ENCODE measurements at places on chromosomes 7 and 10.
A peak's percentile ranks its signal among the peaks of the same experiment; 100 is the strongest.

- no peak for DNase-seq
Measured at GRCh38 chr7:80014511-80014910, 120.1 kb upstream of the GNAI1 start.

DNA sequence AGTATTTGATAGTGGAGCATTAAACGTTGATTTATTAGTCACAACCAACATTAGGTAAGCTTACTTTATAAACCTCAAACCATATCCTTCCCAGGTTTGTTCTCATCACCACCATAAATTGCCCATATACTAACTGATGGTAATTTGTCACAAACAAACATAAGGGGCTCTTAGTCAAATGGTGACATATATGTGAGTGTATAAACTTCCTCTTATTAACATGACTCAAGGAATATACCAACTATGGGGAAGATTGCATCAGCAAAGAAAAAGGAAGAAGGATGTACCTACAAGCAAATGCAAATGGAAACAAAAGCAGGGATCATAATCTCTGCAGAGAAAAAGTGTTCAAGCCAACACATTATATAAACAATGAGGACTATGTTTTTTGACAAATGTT, 418.2 kb upstream of the AKR1E2 start:
- DNase-seq: peak; percentile 44

- DNase-seq: no peak
Measured at GRCh38 chr10:96712662-96713271, 7.5 kb downstream of the PIK3AP1 start.

GRCh38 chr10:2611603-2612002, 455.7 kb upstream of the PFKP start:
- no peak for DNase-seq

DNA sequence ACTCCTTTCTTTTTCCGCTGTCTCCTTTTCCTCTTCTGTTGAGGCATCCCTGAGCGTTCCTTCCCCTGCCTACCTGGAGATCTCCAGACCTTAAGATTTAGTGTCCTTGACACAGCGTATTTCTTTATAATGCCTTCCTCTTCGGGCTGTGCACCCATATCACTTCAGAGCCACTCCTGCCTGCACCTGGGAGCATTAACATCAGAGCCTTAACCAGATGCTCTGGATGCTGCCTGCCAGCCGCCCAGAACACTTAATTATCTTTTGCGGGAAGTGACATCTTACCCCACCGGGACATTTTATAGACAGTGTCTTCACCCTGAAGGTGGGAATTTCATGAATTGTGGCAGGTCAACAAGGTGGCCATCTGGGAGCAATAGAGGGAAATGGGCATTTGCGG, 24.2 kb downstream of the UBTD1 start:
- DNase-seq: no peak

DNA sequence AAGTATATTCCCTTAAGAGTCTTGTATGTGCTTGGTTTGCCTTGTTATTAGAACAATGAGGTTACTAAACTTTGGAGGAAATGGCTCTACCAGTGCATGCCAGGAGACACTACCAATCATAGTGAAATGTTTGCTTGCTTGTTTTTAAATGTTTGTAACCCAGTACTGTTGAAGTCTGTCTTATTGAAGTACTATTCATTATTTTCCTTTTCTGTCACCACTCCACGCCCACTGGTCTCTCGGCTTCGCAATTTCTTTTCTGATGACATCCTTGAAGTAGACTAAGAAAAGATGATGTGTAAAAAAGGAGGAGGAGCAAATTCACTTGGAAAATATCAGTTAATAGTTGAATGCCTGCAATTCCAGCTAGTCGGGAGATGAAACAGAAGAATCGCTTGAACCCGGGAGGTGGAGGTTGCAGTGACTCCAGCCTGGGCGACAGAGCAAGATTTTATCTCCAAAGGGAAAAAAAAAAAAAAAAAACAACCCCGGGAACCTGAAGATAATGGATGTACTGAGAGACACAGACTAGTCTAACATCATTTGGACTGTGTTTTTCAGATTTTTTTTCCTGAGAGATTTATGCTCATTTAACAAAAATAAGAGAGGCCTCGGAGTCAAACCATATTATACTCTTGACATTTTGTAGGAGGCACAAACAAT, 959.4 kb downstream of the PCDH15 start:
- DNase-seq: no peak

- no peak for DNase-seq
Measured at GRCh38 chr10:124693801-124694416, 50.3 kb downstream of the FAM53B start.

DNA sequence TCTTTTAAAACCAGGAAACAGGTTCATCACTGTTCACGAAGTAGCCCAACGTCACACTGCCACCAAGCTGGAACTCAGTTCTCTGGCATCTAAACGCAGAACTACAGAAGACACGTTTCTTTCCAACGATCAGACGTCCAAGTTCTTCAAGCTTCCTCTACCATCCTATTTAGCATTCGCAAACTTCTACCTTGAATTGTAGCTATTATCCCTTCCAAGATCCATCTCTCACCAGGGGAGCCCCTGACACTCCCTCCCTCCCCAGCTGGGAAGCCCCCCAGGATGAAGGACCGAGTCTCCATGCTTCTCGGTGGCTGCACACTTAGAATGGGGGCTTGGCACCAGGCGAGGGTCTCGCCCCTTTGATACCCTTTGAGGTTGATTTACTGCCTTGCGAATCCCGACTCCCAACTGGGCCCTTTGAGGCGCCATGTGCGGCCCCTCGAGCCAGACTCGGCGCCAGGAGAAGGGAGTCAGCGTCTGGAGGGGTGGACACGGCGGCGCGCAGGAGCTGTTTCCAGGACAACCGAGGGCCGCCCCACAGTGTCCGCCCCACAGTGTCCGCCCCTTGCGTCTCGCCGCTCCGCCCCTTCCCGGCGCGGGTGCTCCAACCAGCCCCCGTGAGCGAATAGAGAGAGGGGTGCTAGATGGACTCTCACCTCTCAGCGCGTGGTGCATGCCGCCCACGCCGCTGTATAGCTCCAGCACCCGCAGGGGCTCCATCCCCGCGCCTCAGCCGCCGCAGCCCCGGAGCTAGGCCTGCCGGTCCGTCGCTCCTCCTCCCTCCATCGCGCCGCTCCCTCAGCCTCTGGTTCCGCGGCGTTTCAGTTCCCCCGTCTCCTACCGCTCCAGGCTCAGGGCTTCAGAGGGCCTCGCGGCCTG, at the start of gene TRDMT1:
TRDMT1 (minus strand) TSS at position 761 of the 882 bp plus-strand sequence; CDS start at position 723, 38 bp downstream.
- peak; percentile 83 for DNase-seq

DNA sequence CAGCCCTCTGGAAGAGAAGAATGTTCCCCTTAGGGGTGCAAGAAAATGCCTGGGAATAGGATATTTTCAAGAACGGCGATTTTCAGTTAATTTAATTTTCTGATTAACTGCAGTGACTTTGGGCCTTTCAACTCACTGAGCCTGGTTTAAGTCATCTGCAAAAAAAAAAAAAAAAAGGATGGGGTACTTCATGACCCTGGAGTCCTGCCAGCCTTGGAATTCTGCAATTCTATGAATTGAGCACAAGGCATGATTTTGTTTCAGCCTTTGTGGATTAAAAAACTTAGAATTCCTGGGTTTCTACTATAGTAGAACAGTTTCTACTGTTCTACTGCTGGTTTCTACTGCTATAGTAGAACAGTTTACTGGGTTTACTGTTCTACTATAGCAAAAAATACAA, 58.3 kb upstream of the CALD1 start:
- no peak for DNase-seq

GRCh38 chr10:113557424-113557862, 4.6 kb downstream of the HABP2 start:
- DNase-seq: no peak

DNA sequence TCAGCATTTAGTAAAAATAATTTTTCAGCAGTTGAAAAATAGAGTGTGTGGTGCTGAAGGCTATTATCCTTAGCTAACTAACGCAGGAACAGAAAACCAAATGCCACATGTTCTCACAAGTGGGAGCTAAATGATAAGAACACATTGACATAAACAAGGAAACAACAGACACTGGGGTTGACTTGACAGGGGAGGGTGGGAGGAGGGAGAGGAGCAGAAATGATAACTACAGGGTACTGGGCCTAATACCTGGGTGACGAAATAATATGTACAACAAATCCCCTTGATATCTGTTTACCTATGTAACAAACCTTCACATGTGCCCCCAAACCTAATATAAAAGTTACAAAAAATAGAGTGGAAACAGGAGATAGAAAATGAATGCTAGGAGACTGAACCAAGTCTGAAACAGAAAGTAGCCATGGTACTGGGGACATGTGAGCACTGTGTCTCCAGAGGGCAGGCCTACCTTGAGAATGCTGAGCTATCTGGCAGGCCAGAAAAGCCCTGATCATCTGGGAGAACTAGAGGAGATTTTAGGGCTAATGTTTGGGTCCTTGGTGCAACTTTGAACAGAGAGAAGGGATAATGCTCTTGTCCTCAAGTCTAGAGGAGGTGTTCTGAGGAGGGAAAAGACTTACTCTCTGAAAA, 4.7 kb upstream of the EFCAB10 start:
- DNase-seq: no peak

GRCh38 chr7:34385384-34385783, 272.6 kb upstream of the NPSR1 start:
- DNase-seq: no peak

- peak; percentile 59 for DNase-seq
Measured at GRCh38 chr10:70518695-70519094, 40.1 kb downstream of the PALD1 start.

GRCh38 chr7:140041659-140042385, 20.9 kb downstream of the PARP12 start:
- DNase-seq: no peak

GRCh38 chr10:12422189-12422588, 72.8 kb downstream of the CAMK1D start:
- DNase-seq: no peak

DNA sequence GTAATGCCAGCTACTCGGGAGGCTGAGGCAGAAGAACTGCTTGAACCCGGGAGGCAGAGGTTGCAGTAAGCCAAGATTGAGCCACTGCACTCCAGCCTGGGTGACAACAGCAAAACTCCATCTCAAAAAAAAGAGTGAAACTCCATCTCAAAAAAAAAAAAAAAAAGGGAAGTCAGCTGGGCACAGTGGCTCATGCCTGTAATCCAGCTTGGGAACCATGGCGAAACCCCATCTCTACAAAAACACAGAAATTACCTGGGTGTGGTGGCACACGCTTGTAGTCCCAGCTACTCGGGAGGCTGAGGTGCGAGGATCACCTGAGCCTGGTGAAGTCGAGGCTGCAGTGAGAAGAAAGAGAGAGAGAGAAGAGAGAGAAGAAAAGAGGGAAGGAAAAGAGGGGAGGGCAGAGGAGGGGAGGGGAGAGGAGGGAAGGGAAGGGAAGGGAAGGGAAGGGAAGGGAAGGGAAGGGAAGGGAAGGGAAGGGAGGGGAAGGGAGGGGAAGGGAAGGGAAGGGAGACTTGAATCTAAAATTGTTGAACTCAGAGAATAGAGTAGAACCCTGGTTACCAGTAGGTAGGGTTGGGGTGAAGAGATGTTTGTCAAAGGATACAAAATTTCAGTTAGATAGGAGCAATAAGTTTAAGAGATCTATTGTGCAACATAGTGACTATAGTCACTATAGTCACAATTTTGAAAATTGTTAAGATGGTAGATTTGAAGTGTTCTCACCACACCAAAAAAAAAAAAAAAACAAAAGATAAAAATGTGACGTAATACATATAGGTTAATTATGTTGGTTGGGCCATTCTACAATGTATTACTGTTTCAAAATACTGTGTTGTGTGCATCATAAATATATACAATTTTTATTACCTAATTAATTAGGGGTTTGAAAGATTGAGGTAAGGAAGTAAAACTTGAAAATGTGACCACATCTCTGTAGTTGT, 2.5 kb downstream of the SLC16A9 start:
- DNase-seq: no peak

DNA sequence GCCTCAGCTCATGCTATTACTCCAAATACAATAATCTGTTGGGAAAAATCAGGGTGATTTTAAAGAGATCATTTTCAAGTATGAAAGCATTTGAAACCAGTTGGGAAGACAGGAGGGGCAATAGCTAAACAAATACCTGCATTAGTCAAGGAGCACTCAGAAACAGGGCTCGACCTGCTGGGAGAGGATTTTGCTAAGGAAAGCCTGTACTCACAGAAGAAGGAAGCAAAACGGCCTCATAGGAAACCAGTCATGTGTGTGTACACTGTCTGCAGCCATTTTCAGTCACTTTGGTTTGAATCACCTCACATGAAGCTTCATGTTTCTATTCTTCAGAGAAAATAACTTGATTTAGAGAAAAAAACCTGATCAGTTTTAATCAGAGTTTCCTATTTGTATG, 38.6 kb downstream of the FZD1 start:
- no peak for DNase-seq

DNA sequence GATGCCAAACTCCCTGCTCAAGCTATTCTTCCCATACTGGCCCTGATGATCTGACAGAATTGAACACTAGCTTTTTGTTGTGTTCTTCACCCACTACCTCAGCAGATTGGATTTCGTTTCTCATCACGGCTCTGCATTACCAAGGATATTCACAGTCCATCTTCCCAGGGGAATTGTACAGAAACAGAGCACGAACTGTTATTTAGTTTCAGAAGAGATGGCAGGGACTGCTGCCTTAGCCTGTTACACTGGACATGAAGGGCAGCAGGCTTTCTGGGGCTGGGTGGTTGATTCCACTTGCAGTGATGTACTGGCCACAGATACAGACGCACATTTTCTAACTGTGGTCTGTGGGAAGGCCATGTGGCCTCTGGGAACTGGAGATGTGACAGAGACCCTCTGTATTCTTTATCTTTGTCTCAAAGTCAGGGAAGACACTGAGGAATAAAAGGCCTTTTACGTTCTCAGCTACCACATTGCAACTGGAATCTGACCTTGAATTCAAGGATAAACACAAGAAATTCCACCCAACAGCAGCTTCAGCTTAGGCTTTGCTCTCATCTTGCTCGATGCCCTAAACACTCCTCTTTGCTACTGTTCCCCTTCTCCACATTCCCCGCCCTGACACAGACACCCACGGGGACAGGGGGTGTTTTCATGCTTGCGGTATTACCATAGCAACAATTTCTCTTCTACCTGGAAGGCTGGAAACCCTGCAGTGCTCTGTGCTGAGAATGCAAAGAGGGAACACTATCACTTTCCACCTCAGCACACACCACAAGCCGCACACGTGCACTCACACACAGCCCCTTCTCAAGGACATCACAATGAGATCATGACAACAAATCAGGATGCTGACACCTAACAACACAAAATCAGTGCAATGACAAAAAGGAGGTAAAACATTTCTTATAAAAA, 81.7 kb downstream of the RNF216 start:
- no peak for DNase-seq

GRCh38 chr7:101094791-101095375, 9.6 kb downstream of the TRIM56 start:
- no peak for DNase-seq

DNA sequence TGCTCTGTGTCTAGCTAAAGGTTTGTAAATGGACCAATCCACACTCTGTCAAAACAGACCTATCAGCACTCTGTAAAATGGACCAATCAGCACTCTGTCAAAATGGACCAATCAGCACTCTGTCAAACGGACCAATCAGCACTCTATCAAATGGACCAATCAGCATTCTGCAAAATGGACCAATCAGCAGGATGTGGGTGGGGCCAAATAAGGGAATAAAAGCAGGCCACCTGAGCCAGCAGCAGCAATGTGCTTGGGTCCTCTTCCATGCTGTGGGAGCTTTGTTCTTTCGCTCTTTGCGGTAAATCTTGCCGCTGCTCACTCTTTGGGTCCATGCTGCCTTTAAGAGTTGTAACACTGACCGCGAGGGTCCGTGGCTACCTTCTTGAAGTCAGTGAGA, 740.5 kb upstream of the POM121L12 start:
- DNase-seq: no peak
